ENCODE measurements at places on chromosomes 12 and 14.

GRCh38 chr14:76919431-76920330 lies 93.5 kb downstream of the LRRC74A start:
- no peak for DNase-seq

- no peak for DNase-seq
Observed at GRCh38 chr12:70994217-70994788, 73.8 kb upstream of the PTPRR start.

DNA sequence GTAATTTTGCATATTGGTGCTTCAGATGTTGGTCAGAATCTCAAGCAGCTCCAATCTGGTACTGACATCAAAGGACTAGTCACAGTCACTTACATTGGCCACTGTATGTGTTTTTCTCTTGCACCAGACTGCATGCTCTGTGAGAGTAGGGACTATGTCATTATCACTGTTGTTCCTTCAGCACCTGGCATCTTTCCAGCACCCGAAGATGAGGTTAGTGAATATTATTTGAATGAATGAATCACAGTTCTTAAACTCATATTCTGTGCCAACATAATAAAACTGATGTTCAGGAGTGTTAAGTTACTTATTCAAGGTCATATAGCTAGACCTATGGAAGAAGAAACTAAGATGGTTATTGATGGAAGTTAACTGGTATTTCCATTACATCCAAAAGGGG lies 204.5 kb upstream of the TBX3 start:
- DNase-seq, result no peak

- no peak for DNase-seq
Observed at GRCh38 chr12:124608450-124608870, 41.0 kb upstream of the NCOR2 start.

DNA sequence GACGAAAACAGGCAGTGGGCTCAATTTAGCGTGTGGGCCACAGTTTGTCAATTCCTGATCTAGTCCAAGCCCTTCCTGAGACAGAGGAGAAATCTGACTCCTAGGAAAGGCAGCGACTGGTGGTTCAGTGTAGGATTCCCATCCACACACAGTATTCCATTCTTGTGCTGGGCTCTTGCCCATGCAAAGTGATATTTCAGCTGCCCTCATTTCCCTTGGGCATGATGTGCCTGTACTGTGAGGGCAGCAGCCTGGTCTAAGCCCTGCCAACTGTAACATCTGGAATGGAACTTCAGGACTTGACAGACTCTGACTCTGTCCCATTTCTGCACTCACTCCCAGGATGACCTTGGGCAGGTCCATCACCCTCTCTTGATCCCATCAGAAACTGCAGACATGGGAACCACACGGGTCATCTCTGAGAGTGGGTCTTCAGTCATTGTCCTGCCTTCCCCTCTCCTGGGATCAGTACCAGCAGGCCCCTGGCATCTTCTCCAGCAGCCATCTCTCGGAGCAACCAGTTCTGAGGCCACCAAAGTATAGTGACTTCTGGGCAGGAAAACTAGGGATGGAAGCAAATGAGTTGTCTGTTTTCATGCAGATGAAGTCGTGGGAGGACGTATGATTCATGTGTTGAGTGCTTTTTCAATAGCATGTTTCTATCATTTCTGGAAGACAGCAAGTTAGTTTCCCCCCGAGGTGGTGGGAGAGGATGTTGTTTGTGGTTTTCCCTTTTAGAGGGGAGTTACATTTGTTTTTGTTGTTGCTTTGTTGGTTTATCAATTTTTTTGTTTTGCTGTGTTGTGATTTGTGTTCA lies 54.2 kb upstream of the BCL2L14 start:
- no peak for DNase-seq

GRCh38 chr12:73220951-73221350 lies 948.8 kb downstream of the TRHDE start:
- no peak for DNase-seq

DNA sequence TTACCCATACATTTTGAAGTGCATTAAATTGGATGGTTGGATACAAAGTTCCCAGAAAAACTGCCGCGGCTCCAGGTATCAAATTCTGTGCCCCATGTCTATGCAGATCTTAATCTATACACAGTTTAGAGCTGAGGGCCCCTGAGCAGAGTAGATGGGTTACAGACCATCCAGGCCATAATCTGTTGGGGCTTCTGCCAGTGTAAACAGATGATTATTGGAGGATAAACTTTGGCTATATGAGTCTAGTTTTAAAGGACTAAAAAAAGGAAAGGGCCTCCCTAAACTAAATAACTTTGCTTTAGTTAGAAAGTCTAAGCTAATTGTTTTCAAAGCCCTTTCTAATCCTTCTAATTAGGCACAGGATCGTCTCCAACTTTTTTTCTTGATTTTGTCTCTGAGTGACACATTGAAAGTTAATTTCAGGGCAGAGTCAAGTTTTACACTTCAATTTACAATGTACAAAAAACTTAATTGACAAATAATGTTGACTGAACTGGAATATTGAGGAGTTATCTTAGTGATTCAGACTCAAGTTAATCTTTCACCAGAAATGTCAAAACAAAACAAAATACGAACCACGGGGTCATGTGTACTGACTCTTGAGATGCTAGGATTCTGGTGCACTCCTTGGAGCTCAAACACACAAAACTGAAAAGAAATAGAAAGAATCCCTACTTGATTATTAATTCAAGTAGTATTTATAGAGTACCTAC lies 133.9 kb upstream of the SCAF11 start:
- no peak for DNase-seq

DNA sequence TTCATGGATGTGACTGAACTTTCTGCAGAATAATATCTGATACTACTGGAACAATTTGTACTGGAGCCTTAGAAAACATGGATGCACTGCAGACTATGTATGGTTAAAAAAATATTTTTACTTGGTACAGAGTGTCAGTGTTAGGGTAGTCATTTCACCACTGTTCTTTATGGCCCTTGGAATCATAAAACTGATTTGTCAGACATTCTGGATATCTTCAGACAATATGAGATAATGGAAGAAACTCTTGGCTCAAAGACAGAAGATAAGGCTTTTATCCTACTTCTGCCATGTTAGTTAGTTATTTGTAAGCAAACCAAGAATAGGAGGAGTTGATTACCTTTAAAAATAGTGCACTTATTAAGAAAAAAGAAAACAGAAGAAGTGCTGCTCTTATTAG lies 209.4 kb downstream of the LRIG3 start:
- no peak for DNase-seq

DNA sequence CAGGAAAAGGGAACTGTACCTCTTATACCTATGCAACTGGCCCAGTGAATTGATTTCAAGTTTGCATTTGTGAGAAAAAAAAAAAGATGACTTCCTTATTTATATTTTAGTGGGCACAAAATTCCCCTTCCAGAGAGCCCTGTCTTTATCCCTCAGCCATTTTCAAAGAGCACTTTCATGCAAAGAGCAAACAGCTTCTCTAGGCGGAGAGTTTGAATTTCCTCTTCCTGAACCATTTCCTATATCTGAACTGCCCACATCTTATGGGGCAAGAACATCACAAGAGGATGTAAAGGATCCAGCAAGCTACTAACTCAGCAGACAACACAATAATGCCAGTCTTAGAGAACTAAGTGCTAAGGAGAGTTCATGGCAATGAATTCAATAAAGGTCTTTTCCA lies 22.3 kb upstream of the PLXNC1 start:
- DNase-seq, result no peak

DNA sequence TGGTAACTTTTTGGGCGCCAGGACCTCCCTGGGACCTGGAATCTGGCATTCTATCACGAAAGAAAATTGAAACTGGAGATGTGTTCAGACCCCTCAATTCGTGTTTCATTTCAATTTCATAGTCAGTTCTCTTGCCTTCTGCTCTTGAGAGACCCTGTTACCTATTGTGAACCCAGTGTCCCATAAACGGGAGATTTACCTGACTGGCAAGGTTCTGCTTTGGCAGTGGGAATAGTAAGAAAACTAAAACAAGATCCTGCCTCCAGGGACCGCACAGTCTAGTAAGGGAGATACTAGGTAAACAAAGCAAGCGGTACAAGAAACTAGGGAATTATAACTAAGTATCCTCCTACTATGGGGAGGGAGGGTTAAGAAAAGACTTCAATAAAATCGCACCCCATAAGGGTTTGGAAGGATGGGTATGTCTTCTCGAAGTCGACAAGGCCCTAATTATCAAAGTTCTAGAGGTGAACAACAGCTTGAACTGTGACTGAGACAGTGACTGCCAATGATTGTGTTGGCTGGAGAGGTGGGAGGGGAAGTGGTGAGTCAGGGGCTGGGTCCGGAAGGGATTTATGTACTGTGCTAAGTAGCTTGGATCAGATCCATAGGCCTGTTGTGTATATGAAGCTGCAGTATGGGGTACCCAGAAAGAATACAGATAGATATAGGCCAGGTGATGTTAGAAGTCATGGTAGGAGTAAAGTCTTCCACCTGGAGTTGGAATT lies 754 bp downstream of the ACSS3 start:
- peak; percentile 2 for DNase-seq

- peak; percentile 53 for DNase-seq
Observed at GRCh38 chr14:49999146-49999761, 106.4 kb downstream of the ARF6 start.

DNA sequence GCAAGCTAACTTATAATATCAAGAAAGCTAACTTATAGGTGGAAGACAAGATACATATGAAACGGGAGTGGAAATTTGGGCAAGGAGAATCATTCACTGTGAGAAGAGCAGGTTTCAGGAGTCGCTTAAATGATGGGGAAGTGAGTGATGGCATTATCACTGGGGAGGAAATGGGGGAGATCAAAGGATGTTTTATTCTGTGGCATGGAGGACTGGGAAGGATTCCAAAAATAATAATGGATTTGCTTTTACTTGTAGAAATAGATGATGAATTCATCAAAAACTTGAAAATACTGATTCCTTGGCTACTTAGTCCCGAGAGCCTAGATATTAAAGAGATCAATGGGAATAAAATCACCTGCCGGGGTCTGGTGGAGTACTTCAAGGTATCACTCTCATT lies 47.8 kb downstream of the SAV1 start:
- DNase-seq, result no peak

- DNase-seq, result no peak
Observed at GRCh38 chr12:29703528-29703927, 80.2 kb downstream of the TMTC1 start.

DNA sequence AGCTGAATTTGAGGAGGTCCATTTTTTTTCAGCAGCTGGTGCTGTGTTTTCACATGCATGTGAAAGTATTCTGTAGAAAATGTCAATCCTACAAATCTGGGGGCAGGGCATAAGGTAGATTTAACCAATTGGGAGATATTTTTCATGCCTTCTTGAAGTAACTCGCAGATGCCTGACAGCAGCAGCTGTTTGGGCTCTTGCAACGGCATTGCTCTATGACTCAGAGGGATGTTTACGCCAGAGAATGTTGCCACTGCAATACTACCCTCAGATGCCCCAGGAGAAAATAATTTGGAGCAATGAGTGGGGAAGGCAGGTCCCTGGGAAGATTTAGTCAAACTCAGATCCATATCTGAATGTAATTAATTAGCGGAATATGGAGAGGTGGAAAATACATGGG lies 42.5 kb upstream of the MYBPC1 start:
- DNase-seq, result no peak

DNA sequence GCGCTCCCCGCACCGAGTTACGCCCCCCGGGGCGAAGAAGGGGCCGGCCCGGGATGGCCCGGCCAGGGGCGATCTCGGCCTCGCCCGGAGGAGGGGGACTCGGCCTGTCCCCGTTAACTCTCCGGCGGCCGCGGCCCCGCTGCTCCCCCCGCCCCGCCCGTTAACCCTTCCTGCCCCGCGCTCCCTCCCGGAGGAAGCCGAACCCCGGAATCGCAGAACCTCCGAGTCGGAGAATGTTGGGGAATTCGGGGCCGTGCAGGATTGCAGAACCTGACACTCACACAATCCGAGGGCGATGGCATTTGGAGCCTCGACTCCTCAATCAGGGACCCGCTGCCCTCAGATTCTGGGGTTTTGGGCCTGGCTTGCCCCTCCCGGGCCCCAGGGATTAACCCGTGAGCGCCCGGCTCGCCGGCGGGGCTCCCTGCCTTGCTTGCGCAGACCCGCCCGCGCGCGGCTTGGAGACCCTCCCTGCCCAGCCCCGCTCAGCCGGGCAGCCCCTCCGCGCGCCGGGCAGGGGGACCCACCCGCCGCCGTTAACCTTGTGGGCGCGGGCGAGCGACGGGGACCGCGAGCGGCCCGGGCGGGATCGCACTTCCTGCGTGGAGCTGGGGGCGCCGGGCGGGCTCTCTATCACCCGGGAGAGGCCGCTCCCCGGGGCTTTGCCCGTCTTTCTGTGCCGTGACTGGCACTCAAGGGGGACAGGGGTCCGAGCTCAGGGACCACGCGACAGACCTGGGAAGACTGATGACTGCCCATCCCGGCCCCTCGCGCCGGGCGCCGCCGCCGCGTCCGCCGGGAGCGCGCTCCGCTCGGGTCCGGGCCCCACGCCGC lies 18.8 kb downstream of the BEGAIN start:
- no peak for DNase-seq

GRCh38 chr12:90261283-90261682 lies 552.6 kb upstream of the ATP2B1 start:
- DNase-seq, result no peak

- no peak for DNase-seq
Observed at GRCh38 chr14:25607192-25607591, 557.2 kb upstream of the STXBP6 start.

GRCh38 chr12:13088496-13088895 lies 15.0 kb downstream of the GSG1 start:
- DNase-seq, result no peak

GRCh38 chr14:103329401-103330347 lies 4.4 kb upstream of the EIF5 start:
- no peak for DNase-seq

DNA sequence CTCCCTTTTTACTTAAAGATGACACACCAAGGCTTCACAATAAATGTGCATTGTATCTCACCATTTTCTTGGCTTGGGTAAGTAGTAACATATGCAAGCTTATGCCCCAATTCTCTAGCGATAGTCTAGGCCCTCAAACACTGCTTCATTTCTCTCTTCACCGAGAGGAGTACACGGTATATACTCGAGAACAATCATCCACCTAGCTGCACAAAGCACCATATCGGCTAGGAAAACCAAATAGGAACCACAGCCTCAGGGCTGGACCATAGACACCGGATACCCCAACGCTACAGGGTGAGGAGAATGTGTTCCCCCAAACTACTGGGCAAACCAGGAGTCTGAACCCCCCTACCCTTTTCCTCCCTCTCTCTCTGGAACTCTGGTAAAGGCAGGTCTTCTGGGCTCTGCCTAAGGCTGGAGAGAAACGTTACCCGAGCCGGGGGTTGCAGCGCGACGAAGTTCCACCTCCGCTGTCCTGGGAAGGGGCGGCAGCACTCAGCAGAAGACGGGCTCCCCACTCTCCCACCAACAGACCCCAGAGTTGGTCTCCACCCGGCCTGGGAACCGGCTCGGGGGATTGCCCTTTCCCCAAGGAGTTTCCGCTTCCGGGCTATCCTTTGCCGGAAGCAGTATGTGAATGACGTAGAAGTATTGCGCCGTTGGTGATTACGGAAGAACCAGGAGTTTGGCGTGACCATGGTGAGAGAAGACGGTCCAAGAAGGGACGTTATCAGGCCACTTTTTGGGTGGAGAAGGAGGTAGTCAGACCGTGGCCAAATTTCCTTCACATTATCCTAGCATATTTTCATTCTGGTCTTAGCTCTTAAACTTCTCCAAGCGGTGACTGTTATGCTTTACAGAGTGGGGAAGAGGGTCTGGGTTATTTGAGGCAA lies at the start of the genes AREL1 and FCF1:
AREL1 (minus strand) TSS at position 582 of the 896 bp plus-strand sequence. CDS start 27,465 bp downstream, outside the sequence.
FCF1 (plus strand) TSS at position 646 of the 896 bp plus-strand sequence; CDS start at position 700, 54 bp downstream.
- DNase-seq, result no peak

- no peak for DNase-seq
Observed at GRCh38 chr12:7868391-7868790, 4.3 kb downstream of the SLC2A14 start.

- no peak for DNase-seq
Observed at GRCh38 chr12:106897981-106898901, 57.5 kb upstream of the TMEM263 start.

All from epithelial cell of prostate (primary cell).